Left hindlimb (tissue), 1 donor: ENCODE measurements at places on chromosomes 7 and 10.
A peak's percentile ranks its signal among the peaks of the same experiment; 100 is the strongest.

DNA sequence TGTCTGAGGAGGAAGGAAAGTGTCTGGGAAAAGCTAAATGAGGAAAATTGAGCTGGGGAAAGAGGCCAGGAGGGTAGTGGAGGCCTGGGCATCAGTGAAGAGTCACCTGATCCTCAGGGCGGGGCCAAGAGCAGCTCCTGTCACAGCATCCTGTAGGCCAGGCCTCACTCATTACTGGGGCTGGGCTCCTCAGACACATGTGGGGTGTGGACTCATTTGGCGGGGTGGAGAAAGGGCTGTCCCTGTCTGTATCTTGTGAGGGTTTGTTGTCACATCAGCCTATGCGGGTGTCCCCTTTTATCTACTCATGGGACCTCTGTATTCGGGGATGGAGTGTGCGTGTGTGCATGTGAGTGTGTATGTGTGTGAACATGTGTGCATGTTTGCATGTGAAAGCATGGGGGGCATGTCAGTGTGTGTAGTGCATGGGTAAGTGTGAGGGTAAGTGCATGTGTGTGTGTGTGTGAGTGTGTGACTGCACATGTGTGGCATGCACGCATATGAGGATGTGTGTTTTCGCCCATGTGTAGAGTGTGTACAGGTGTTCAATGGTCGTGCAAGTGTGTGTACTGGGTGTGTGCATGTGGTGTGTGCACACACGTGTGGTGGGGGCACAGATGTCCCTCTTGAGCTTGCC, 67.8 kb downstream of the RAMP3 start:
- DNase-seq = no peak

DNA sequence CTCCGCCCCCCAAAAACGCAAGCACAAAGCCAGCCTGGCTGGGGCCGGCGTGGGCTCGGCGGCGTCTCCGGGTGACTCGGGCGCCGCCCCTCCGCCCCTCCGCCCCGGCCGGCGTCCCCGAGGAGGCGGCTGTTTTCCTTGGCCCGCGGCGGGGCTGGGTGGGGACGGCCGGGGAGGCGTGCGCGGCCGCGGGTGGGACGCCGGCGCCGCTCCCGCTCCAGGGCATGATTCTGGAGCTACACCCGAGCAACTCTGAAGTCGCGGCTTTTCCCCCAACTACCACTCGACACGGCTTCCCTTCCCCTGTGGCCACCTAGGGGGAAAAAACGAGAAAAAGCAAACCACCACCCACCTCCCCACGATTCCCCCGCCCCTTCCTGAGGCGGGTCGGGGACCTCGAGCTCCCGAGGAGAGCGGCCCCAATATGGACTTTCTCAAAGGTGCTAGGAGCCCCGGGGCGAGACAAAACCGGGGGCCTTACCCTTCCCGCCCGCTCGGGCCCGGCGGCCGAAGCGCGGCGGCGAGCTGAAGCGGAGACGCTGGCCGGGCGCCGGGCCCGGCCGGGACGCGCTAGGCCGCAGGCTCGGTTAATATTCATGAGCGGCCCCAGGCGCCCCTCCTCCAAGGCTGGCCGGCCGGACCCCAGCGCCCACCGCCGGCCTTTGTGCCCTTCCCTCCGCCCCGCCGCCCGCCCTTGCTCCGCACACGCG, 856 bp downstream of the ARHGAP21 start:
- DNase-seq = peak; percentile 75

GRCh38 chr7:108525327-108525984, 479 bp downstream of the PNPLA8 start:
- DNase-seq = no peak

GRCh38 chr10:62037890-62038608, 136.6 kb downstream of the ARID5B start:
- DNase-seq = no peak

DNA sequence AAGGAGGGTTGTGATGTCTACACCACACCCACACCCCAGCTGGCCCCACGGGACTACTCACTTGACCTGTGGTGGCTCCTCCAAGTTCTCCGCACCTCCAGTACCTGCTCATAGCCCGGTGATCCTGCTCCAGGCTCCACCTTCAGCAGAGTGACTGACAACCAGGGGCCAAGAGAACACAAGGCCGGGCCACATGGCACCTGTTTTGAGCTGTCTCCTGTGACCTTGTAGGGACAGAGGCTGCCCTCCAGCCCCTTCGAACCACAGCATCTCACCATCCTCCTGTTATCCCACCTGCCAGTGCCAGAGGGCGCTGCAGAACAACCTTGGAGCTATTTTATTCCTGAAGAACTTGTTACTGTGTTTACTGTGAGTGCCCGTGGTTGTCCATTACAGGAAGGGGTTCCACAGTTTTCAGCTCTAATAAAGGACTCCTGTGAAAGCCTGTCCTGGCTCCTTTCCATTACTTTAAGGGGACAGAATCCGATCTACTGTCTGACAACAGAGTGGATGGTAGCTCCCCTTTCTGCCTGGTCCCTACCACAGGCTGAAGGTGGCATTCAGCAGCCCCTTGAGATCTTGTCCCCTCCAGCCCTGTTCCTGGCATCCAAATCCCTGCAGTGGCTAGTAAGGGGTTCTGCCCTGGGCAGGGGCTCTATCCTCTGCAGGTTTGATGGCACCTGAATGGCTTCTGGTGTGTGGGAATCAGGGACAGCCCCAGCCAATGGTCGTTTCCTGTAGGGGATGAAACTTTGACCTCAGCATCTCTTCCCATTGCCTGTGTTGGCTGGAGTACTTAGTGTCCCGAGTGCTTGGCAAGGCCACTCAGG, 50.8 kb downstream of the C10orf120 start:
- no peak for DNase-seq

- no peak for DNase-seq
These were observed 466.5 kb upstream of the NRP1 start for GRCh38 chr10:33800986-33801385.

- no peak for DNase-seq
These were observed 48.0 kb downstream of the NT5C2 start for GRCh38 chr10:103145046-103145445.

DNA sequence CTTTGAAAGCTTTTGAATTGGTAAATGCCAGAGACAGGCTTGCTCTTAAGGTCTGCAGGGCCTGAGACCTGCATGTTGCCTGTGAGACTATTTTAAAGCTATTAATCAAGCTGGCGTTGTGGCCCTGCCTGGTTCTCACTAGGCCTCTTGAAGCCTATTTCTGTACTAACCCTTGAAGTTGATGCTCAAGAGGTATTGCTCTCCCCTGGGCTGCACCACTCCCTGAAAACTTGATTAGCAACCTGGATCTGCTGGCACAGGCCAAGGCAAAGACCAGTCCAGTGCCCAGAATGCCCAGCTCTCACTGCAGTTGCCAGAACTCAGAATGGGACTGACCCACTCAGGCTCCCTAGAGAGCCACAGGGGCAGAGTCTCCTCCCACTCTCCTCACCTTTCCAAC, 220.0 kb upstream of the MEOX2 start:
- no peak for DNase-seq

- DNase-seq = peak; percentile 48
These were observed 27.1 kb downstream of the PRF1 start for GRCh38 chr10:70575486-70575873.

DNA sequence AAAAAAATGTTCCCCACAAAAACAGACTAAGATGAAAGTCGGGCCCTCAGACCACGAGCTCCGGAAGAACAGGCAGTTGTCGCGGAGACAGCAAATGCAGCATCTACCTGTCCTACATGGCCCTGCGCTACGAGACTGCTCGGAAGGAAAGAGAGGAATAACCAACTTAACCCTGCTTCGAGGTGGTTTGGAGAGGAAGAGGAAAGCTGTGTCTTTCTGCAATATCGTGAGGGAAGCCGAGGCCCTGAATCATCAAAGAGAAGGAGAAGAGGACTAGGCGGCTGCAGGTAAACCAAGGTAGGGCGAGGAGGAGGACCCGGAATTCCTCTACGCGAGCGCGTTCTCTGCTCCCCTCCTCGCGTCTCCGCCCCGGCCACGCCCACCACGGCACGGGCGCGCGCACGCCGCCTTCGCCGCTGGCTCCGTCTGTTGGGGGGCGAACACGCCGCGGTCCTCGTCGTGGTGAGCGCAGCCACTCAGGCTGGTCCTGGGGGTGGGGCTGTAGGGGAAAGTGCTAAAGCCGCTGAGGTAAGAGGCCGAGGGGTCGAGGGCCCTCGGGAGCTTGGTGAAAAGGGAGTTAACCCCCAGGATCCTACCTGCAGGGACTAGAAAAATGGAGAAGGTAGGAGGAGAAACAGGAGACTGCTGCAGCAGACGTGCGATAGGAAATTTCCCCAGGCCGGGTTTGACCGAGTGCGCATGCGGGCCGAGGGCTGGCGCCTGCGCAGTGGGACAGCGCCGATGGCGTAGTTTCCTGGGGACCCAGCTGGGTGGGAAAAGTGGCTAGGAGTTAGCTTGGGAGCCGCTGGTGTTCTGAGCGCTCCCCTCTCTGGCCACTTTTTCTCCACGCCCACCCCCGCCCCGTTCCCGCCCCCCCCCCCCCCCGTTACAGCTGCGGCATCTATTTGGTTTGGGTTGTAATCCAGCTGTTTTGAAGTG, at the start of the genes ANAPC16 and ASCC1:
ANAPC16 (plus strand) TSS at position 402 of the 939 bp plus-strand sequence. CDS start 7,903 bp downstream, outside the sequence.
ASCC1 (minus strand) TSS at position 666 of the 939 bp plus-strand sequence. CDS start 2,978 bp downstream, outside the sequence.
- DNase-seq = peak; percentile 97

DNA sequence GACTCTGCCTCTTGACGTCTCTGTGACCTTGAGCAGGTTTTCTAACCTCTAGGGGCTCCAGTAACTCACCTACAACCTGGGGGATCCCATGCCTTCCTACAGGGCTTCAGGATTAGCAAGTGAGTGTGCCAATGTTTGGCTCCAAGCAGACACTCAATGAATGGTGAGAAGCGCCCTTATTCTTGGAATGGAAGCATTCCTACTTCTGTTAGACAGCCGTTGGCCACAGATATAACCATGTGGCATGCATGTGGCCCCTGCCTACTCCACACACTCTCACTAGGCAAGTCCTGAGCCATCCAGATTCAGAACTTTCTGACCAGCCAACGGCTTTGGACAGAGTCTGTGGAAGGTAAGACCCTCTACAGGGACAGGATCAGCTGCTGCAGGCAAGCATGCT, 108.9 kb upstream of the LYZL2 start:
- DNase-seq = no peak

GRCh38 chr10:119297207-119297968, 90.0 kb downstream of the GRK5 start:
- no peak for DNase-seq

GRCh38 chr7:99030951-99031350, 113.0 kb downstream of the SMURF1 start:
- no peak for DNase-seq

GRCh38 chr10:62625484-62625883, 179.0 kb upstream of the ADO start:
- no peak for DNase-seq

GRCh38 chr7:88321694-88322093, 15.0 kb upstream of the STEAP4 start:
- no peak for DNase-seq

DNA sequence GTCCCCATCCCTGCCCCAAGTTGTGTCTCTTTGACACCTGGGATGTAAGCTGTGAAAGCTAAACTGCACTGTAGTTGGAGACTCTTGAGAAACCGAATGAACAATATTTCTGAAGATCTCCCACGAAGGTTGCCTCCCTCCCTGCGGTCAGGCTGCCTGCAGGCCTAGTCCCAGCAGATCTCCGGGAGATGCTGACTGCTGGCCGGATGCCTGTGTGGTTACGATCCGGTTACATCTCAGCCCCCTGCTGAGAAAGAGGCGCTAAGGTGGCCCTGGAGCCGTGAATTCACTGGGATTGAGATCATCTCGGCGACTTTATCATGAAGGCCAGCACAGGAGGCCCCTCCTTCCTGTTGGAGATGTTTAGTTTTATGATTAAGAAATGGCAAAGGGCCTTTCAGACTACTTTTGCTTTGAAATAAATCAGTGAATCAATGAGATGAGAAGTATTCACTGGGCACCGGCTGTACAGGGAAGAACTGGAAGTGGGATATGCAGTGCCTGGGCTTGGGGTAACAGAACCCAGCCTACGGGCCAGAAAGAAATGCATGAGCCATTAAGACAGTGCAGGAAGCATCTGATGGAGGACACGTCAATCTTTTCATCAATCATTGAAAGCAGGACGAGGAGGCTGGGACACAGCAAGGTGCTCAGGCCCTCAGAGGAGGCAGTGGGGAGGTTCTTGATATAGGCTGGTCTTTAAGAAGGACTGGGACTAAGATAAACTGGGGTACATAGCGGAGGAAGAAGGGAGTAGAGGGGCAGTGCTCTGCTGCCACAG, 177.6 kb downstream of the PRKAG2 start:
- no peak for DNase-seq

DNA sequence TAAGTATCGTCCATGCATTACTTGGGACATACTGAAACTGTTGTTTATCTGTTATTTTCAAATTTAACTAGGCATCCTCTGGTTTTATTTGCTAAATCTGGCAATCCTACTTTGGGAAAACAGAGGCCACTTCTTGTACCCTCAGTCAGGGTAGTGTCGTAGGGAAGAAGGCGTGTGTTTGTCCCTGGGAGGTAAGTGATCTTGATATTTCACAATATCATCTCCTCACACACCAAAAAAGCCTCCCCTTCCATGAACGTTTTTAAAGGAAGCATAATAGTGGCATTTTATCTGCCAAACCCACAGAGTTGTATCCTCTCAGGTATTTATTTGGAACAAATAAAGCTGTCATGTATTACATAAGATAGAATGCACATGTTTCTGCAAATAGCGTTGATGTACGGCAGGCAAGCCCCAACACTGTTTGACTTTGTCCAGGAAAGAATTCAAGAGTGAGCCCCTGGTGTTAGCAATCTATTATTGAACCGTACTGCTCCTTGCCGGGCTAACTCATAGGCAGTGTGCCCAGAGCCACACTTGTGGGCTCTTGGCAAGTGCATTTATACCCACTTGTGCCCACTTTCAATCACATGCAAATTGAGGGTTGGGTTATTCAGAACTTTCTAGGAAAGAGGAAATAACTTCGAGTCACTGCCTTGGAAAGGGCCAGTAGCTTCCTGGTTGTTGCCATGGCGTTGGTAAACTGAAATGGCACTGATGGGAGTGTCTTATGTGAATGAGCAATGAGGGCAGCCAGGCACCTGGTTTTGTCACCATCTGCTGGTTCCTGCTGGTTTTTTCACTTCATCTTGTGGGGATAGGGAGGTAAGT, 266.0 kb downstream of the USP6NL start:
- DNase-seq = no peak

GRCh38 chr10:84292502-84292901, 35.9 kb upstream of the CCSER2 start:
- DNase-seq = no peak

DNA sequence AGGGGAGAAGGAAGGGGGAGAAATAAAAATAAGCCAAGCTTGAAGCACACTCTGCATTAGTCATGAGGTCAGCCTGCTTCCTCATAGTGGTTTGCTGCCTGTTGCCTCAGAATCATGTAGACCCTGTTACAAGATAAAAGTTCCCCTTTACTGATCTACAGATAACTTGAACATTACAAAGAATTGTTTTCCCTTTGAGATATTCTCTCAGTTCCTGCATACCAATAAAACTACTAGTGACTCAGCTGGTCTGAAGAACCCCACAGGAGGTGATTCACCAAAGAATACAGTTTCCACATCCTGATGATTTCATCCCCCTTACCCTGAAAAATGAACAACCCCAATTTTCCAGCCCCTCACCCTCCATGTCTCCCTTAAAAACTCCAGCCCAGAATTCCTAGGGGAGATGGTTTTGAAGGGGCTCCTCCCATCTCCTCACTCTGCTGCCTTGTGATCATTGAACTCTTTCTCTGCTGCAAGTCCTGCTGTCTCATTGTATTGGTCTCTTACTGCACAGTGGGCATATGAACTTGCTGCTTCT, 31.5 kb upstream of the NRP1 start:
- no peak for DNase-seq
